M059J (cell line): ENCODE measurements at places on chromosomes 3 and 15. TPM values are rescaled to one million over a fixed set of nuclear protein-coding genes. Genes with fewer than 3 reads are reported as not detected.

- DNase-seq: no peak
Observed at GRCh38 chr3:141129541-141130011, 78.4 kb downstream of the SPSB4 start.

DNA sequence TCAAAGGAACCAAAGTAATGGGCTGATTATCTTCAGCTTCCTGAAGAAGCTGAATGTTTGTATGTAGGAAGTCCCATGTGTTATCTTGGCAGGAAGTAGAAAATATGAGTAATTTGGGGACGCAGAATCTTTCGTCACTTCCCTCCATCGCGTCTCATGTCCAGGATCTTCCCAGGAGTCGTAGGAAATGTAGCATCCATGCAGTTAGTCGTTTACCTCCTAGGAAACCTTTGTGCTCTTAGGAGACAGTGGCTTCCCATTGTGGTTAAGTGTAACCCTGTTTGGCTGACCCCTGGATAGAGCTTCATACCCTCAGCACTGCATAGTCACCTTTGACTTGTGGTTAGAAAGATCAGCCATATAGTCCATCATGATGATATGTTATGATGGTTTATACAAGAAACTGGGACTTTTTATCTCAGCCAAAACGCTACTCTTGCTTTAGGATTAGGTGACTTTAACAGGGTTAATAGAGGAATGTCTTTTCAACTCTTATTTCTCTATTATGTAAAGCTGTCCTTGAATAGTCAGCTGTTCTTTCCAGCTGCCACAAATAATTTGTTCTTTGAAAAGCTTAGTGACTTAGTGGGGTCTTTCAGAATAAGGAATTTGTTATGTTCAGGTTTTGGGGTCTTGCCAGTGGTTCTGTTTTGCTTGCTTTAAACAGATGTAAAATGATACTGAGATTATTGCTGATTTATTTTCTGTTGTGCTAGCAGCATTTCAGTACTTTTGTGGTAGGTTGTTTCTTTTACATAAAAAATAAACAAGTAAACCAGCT, 92.2 kb downstream of the KLHL25 start:
- no peak for DNase-seq

DNA sequence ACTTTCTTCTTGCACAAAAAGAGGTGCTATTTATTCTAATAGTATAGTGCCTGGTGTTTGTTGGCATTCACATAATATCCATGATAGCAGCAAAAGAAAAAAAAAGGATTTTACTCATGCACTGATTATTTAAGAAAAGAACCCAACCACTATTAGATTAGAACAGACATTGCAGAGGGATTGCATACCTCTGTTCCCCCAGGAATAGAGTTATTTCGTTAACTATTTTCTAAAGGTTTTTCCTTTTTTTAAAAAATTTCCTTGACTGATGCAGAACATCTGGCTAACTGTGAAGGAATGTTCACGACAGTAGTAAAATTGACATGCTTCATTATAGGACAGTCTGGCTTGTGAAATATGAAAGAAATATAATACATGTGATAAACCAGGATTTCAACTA, 136.6 kb upstream of the PTX3 start:
- no peak for DNase-seq

- no peak for DNase-seq
Observed at GRCh38 chr3:72786668-72787067, 61.6 kb downstream of the SHQ1 start.

DNA sequence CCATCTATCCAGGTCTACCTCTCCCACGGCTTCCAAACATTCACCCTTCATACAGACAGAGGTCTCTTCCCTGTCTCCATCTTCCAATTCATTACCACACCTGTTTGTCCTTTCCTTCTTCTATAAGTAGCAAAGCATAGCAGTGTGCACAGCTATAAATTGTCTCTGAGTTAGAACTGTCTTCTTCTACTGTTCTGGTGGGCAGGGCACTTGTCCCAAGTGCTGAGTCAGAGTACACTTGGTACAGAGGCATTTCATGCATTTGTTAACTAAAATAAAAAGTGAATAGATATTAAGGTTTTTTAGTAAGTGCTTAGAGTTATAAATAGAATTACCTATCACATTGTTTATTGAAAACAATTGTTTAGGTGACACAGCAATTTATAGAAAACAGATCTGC, 150.1 kb upstream of the CCDC54 start:
- DNase-seq: peak; percentile 67

- DNase-seq: no peak
Observed at GRCh38 chr15:27673766-27674445, 425.2 kb downstream of the OCA2 start.

DNA sequence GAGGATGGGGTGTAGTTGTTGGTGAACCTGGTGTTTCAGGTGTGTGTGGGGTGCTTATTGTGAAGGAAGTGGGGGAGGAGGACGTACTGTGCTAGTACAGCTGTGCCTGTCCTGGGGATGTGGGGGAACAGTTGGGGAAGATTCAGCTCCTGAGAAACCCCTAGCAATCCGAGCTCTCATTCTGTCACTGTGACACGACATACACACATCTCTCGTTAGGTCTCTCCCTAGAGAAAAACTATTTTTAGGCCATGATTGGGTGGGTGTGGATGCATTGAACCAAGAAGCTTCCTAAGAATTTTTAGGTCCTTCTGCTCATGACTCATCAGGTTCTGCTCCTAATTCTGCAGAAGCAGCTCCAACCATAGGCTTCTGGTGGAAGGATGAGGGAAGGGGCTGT, 54.3 kb downstream of the SLC30A4 start:
- DNase-seq: no peak

DNA sequence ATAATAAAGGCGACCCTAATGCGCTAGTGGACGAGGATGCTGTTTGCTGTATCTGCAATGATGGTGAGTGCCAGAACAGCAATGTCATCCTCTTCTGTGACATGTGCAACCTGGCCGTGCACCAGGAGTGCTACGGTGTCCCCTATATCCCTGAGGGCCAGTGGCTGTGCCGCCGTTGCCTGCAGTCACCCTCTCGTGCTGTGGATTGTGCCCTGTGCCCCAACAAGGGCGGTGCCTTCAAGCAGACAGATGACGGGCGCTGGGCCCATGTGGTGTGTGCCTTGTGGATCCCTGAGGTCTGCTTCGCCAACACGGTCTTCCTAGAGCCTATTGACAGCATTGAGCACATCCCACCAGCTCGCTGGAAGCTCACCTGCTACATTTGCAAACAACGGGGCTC, 7.6 kb downstream of the BRPF1 start:
- DNase-seq: no peak

GRCh38 chr3:119562307-119562961, 3.0 kb upstream of the CD80 start:
- peak; percentile 15 for DNase-seq

DNA sequence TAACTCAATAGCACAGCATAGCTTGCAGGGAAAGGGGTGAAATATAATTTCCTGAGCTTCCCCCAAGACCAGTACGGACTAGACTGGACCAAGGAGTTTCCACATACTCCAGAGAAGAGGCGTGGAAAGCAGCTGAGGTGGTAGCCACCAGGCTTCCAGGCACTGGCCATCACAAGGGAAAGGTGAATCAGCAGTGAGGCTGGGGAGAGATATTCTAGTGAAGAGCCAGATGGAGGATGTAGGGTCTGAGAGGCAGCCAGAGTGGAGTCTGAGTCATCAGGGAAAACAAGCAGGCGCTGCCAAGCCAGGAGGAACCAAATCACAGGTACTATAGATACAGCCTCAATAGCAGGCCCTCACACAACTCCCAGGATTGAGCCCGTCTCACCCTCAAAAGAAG, 9.6 kb upstream of the RASA2 start:
- DNase-seq: peak; percentile 95

DNA sequence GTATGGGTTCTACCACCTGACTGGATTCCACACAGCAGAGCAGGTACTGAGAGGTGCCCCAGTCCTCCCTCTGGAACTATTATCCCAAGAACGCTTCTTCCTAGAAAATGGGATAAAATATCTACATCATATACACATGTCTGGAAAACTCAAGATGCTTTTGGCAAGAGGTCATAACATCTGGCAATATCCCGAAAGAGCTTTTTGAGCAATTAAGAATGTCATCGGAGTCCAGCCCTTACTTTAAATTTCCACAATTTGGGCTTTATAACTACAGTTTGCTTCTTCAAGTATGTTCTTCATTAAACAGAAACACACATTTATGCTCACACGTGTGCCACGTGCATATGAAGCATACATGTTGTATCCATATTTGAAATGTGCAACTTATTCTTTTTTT, 365.9 kb upstream of the THBS1 start:
- DNase-seq: no peak

GRCh38 chr3:120357807-120358206, 8.7 kb upstream of the LRRC58 start:
- peak; percentile 22 for DNase-seq

GRCh38 chr3:39011191-39011736, 40.5 kb downstream of the SCN11A start:
- DNase-seq: no peak

DNA sequence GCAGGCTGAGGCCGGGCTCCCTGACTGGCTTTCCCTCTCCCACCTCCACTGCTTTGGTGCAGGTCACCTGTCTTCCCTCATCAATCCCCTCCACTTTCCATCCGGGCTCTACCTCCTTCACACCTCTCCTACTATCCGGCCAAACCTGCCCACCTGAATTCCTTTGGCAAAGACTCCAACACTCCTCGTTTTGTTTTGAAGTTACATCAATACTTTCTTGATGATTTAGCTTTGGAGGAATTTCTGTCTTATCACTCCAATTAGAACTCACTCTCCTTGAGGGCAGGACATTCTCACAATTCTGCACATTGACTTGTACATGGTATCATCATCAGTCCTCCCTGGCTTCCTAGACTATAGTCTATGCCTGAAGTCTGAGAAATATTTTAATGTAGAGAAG, 20.4 kb downstream of the LDHAL6B start:
- DNase-seq: no peak

DNA sequence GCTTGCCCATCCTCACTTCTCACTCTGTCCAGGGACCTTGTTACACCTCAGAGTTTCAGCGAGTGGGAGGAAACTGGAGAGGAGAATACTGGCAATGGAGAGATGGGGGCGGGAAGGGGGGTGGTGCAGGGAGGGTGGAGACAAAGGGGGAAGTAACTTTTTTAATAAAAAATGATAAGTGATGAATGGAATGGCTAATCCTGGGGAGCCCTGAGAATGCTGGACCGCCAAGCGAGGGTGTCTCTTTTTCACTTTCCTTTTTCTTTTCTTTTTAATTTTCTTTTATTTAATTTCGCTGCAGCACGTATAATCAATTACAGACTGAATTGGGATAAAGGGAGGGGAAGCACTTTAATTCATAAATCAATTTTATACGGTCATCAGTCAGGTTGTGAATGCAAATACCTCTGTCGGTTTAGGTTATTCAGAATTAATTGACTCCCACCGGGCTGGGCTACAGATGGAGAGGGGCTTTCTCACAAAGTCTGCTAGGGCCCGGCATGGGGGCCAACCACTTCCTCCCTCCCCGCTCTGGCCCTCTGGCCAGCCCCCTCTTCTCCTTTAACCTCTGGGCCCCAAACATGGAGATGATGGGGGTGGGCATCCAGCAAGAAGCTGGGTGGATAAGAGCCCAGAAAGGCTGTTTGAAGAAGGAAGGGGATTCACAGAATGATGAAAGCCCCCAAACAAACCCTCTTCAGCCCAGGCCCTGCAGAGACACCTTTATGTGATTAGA, 106.8 kb upstream of the BOC start:
- DNase-seq: no peak

GRCh38 chr15:67607959-67608637, 65.6 kb downstream of the MAP2K5 start:
- DNase-seq: no peak

Gene GOLGA6C
- total RNA-seq: not detected in 2 replicates

Gene PRR20G
- total RNA-seq: not detected in 2 replicates

Gene CLRN1
- not detected in 2 replicates for total RNA-seq
